T follicular helper cell (primary cell): ENCODE measurements at places on chromosomes 11 and 22.

DNA sequence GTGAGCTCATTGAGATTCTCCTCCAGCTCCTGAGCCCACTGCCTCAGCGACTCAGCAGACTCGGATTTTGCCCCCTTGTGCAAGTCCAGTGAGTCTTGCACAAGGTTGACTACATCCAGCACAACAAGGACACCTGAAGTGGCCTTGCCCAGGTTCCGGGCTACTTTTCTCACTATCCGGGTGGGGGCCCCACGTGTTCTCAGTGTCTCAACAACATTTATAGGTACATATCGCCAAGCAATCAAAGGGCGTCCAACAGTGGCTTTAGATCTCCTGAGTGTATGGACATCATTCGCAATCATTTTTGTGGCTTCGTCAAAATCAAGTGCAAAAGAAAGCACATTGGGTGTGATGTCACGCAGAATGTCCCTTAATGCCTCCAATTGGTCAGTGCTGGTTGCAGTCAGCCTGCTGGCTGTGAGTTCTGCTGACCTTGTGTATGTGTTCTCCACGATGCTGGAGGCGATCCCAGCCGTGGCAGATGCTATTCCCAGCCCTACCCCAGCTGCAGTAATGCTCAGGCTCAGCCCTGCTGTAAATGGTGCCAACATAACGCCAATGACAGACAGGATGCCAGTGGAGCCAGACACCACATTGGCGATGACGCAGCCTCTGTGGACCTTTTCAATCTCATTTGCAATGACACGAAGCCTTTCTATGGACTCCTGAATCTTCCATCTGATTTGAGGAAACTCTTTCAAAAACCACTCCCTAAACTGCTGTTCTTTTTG lies 10.3 kb downstream of the APOL4 start:
- no peak for DNase-seq

DNA sequence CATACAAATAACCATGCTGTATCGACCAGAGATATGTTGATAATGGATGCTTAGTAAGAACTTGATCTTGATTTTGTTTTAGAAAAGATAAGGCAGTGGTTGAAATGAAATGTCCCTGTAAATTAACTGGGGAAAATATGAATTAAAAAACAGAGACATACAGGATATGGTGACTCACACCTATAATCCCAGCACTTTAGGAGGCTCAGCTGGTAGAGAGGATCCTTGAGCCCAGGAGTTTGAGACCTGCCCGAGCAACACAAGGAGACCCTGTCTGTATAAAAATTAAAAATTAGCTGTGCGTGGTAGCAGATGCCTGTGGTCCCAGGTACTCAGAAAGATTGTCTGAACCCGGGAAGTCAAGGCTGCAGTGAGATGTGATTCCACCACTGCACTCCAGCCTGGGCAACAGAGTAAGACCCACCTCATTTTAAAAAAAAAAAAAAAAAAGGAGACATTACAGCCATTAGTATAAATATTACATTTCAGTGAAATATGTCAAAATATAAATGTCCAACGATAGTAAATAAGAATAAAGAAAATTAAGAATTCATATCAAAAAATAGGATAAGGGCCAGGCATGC lies 4.6 kb downstream of the PICALM start:
- no peak for DNase-seq

DNA sequence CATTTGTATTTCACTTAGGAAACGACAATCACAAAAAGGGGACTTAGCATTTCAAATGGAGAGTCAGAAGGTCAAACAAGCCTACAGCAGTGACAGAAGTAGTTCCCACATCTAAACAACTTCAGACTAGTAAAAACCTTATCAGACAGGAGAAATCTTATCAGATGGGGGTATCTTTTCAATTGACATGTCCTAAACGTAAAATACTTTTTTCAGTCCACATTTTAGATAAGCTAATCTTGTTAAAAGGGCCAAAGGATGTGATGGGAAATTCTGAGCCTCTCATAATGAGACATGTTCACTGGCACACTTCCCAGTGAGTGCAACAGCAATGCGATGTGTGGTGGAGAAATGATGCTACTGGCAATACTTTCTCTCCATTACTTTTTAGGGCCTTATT lies 2.4 kb downstream of the MAPK1 start:
- no peak for DNase-seq

DNA sequence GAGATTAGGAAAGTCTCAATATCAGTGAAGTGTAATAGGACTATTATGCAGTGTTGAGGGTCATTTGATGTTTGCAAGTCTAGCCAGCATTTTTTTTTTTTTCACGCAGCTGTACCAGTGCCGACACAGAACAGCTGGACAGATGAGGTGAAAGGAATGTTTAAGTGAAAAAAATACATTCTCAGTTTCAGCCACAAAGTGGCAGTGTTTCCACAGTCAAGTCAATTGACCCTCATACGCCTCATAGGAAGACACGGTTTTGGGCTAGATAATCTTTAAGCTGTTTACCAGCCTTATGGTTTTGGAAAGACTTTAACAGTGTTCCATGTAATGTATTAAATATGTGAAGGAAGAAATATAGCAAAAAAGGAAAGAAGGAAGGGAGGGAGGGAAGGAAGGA lies 349.9 kb upstream of the ANO3 start:
- DNase-seq = no peak

GRCh38 chr11:93160808-93161207 lies 37.0 kb downstream of the SLC36A4 start:
- DNase-seq = no peak

GRCh38 chr22:38700270-38700788 lies 414 bp downstream of the JOSD1 start:
- DNase-seq = no peak

GRCh38 chr11:43954241-43954640 lies 11.8 kb downstream of the C11orf96 start:
- DNase-seq = no peak

DNA sequence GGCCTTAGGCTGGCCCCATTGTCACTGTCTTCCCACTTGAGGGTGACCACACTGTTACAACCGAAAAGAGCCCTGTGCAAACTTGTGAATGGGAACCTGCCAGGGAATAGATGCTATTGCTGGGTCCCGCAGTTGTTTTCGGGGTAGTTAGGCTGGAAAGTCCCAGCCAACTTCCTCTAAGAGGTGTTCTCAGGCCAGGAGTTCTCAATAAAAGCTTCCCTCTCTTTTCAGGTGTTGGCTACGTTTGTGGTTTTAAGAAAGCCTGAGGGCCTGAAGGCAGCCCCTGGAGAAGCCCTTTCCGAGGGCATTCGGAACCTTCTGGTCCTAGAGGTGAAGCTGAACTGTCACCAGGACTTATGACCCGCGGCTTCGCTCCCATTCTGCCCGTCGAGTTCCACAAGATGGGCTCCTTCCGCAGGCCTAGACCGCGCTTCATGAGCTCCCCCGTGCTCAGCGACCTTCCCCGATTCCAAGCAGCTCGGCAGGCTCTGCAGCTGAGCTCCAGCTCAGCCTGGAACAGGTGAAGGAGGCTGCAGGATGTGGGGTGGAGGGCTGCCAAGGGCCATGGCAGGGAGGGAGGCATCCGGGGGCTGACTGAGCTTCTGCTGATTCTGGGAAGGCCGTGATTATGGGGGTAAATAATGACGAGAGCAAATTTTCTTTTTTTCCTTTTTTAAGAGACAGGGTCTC lies 104.8 kb downstream of the PRR5L start:
- no peak for DNase-seq

- DNase-seq = no peak
Observed at GRCh38 chr11:92380882-92381281, 156.3 kb downstream of the FAT3 start.

GRCh38 chr22:50516068-50516467 lies 8.0 kb downstream of the NCAPH2 start:
- no peak for DNase-seq

- DNase-seq = no peak
Observed at GRCh38 chr11:120501976-120502755, 9.4 kb upstream of the GRIK4 start.

DNA sequence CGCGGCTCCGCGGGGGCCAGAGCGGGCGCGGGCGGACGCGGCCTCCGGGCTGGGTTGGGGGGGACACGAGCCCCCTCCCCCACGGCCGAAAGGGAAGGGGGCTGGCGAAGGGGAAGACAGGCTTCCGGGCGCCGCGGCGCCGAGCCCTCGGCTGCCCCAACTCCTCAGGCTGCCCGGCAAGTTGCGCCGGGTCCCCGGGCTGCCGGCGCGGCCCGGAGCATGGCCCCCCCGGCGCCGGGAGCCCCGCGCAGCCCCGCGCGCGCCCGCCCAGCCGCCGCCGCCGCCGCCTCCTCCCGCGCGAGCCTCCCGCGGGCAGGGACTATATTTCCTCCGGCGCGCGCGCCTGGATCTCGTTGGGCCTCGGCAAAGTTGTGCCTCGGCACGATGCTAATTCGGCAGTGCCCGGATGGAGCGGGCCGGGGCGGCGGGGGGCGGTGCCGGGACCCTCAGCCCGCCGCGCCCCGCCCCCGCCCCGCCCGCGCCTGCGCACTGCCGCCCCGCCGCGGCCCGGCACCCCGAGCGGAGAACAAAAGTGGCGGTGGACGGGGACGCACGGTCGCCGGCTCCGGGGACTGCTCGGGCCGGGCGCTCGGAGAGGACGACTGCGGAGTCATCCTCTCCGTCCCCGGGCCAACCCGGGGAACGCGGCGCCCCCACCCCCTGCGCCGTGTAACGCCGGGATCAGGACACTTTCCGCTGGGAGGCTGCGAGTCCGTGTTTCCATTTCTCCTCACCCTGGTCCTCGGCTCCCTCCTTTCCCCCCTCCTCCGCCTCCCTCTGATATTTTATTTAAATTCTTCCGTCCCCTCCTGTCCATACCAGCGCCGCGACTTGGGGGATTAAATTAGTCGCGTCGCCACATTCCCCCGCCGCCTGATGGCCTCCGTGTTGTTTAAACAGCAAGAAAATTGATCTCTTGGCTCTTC lies at the start of gene PHF21B:
Gene PHF21B (minus strand): TSS at position 400 of the 926 bp plus-strand sequence. CDS start 456 bp downstream, outside the sequence.
- DNase-seq = no peak

DNA sequence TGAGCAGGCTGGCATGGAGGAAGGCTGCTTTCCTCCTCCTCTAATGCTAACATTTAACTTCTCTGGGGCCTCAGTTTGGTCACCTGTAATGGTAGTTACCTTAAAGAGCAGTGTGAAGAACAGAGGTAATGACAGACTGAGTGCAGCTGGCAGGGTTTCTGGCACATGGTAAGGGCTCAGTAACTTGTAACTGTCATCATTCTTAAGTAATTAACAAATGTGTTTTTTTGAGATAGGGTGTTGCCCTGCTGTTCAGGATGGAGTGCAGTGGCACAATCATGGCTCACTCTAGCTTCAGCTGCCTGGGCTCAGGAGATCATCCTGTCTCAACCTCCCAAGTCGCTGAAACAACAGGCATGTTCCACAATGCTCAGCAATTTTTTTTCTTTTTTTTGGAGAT lies 242.0 kb upstream of the SYN3 start:
- DNase-seq = no peak

- no peak for DNase-seq
Observed at GRCh38 chr22:38415561-38416321, 39.3 kb downstream of the KCNJ4 start.
